ENCODE measurements at places on chromosomes 4 and X.

GRCh38 chr4:9996319-9997110 is 24.8 kb downstream of the SLC2A9 start:
- no peak for DNase-seq

- DNase-seq: no peak
Observed at GRCh38 chrX:52821079-52821760, 10.1 kb downstream of the XAGE5 start.

DNA sequence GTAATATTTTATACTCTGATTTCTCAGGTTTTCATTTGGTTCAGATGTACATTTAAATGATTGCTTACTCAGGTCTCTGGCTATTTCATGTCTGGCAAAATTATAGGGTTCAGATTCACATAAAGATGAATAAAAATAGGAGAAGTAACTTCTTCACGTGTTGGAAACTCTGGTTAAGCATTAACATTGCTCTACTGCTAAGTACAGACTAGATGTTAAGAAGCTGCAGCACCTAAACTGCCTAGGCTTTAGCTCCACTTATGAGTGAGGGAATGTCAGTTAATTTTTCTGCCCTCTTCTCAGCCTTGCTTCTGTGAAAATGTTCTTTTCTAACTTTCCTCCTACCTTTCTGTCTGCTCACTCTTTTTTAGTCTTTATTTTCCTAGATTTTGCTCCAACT is 361.2 kb downstream of the ARAP2 start:
- DNase-seq: no peak

DNA sequence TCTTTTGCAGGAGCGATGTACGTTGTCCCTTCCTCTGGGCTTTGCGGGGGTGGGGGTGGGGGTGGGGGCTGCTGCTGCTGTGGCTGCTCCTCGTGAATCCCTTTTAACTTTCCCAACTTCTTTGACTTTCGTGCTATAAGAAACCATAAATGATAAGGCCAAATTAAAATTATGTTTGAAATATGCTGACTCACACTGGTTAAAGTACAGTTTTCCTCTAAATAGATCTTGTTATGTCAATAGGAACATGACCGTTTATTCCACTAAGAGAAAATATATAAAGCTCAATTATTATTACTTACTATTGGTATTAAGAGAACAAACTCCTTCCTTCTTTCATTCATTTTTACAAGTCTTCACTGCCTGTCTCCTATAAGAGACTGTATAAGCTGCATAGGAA is 287.4 kb downstream of the NR3C2 start:
- no peak for DNase-seq

- no peak for DNase-seq
Observed at GRCh38 chr4:141654098-141654497, 17.7 kb downstream of the IL15 start.

- DNase-seq: no peak
Observed at GRCh38 chr4:139441029-139441428, 12.9 kb upstream of the RAB33B start.

- DNase-seq: no peak
Observed at GRCh38 chr4:142091085-142091513, 454.7 kb downstream of the IL15 start.

DNA sequence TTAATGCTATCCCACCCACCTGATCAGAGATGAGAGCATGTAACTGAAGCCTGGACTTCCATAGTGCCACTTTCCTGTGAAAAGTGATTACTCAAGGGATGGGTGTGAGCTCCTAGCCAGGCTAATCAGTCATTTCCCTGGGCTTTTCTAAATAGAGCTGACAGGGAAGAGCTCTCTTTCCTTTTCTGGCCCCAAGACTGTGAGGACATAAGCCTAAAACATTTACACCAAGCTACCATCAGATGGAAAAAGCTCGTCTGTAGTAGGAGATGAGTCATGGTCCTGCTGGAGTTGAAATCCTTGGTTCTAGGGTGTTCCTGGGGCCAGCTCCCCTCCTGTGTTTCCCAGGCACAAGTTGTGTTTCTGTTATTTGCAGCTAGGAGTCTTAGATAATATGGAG is 52.4 kb upstream of the NDP start:
- DNase-seq: no peak

GRCh38 chrX:45811326-45811725 is 610.6 kb upstream of the DIPK2B start:
- DNase-seq: no peak

- no peak for DNase-seq
Observed at GRCh38 chr4:169604131-169604900, 8.1 kb downstream of the NEK1 start.

DNA sequence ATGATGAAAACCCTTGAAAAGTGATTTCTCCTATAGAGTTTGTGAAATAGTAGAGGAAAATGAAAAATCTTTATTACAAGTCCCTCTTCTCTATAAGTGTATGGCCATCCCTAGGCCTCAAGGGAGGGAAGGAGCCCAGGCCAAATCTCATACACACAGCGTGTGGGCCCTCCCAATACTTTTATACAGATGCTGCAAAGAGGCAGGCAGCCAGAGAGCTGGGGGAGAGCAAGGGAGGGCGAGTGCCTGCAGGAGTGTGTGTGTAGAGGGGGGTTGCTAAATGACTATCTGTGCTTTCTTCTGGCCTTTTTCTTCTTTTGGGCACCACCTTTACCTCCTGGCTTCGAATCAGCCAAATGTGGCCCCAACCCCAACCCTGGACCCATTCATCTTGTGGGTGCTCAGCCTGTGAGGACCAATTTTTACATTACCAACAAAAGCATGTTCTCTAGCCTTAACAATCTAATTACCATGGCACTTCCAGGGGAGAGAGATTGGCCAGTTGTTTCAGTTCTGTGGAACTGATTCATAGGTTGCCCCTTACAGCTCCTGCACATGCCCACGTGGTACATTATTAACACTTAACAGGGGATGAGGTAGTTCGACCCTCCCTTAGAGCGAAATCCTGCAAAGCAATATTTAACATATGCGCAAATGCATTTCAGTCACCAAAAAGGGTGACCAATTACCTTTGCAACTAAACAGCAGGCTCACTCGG is 2.0 kb downstream of the GPC3 start:
- no peak for DNase-seq

DNA sequence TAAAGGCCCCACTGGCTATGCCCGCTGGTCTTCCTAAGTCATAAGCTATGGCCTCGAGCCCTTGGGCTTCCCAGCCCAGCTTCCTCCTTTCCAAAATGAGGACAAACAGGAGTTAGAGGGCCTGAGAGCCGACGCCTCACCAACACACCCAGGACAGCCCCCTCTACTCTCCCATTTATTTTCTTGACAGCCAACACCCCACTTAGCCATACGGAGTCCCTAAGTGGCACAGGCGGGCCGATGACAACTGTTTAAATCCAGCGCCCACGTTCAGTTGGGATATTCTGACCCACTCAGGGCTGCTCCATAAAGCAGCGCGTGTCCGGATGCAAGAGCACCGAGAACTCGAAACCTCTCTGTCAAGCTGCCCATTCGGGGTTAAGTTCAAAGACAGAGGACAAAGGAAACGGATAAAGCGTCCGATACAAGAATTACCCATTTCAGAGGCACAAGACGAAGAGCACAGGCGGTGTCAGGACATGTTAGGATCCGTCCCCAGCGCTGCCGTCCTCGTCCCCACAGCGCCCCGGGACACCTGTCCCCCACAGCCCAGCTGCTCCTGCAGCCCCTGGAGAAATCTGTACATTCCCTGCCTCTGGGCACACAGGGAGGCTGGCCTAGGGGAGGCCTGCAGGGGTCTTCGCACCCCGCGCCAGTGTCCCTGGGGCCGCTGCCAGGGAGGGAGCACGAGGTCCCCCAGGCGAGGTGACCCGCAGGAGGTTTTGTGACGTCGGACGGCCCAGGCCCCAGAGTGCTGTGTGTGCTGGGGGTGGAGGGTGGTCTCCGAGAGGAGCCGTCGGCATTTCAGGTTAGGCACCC is 1.2 kb downstream of the PRKX start:
- DNase-seq: no peak

DNA sequence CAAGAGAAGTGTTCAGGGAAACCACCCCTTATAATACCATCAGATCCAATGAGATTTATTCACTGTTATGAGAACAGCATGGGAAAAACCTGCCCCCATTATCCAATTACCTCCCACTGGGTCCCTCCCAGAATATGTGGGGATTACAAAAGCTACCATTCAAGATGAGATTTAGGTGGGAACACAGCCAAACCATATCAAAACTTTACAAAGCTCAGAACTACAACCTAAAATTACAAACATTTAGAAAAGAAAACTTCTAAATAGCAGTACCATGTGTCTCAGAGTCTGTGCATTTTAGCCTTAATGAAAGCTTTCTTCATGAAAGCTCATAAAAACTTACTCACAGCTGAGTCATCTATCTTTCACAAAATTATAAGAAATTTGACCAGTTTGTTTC is 1442.8 kb upstream of the PCDH7 start:
- DNase-seq: peak; percentile 37

DNA sequence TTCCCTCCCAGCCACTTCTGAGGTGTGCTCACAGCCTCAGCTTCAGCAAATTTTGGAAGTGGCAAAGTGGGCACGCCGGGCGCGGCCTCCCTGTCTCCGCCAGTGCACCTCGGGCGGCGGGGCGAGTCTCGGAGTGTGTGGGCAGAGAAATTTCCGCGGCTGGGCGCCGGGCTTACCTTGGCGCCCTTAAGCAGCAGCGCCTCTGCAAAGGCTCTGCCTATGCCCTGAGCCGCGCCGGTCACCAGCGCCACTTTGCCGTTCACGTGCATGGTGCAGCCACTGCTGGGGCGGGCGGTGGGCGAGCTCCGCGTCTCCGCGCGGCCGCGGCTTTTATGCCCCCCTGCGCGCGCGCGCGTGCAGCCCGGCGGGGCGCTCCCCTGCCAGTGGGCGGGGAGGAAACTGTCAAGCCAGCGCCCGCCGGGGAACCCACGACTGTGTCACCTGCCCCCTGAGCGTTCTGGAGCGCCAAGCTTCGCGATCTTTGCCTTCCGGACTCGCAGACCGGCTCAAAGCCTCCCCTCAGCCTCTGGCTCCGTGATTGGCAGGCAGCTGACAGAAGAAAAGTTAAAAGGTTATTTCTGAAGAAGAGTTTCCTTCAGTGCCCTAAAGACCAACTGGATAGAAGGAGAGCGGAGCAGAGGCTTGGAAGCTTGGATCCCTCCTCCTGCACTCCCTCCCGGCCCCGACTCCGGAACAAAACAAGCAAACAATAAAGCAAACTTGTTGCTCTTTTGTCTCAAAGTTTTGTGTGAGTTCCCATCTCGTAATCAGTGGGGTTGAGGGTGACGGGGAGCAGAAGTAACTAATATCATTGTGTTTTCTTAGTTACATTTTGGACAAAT is at the start of gene HPGD:
Gene HPGD, minus strand, starts transcription at position 306 of the 842 bp plus-strand sequence. Its CDS starts 37 bp downstream, at position 269.
- no peak for DNase-seq

DNA sequence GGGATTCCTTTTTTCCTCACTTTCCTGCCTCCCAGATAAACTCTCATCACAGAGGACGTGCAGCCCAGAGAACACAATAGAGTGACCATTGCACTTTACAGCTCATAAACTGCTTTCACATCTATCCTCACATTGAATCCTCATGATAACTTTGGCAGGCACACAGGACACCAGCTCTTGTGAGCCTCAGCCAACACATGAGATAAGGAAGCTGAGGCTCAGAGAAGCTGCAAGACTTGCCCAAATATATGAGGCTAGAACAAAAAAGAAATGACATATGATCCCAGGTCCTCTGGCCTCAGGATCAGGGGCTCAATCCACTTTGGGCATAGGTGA is 85.0 kb upstream of the CPEB2 start:
- no peak for DNase-seq

DNA sequence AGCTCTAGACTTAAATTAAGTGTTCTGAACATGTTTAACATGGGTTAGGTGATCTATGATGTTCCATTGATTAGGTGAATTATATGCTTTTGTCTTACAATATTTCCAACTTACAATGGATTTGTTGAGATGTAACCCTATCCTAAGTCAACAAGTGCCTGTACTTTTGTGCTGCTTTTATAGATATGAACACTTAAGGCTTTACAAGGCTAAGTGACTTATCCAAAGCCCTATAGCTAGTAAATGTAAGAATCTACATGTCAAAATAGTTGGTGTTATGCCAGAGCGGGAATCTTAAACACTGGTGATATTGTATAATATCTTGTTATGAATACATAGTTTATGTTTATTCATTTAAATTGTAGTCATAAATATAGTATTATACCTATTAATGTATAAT is 1629.1 kb upstream of the IGFBP7 start:
- DNase-seq: no peak

DNA sequence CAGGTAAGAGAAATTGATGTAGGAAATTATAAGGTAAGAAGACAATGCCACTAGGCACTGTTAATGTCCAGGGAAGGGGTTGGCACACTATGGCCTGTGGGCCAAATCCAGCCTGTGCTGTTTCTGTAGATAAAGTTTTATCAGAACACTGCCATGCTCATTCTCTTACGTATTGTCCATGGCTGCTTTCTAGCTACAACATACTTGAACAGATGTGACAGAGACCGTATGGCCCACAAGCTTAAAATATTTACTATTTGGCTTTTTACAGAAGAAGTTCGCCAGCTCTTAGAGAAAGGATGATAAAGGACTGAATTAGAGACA is 168.0 kb downstream of the CDS1 start:
- DNase-seq: no peak

Measured in brain pericyte (primary cell).